CD4-positive, alpha-beta memory T cell (primary cell): ENCODE measurements at places on chromosomes 1 and 21.

DNA sequence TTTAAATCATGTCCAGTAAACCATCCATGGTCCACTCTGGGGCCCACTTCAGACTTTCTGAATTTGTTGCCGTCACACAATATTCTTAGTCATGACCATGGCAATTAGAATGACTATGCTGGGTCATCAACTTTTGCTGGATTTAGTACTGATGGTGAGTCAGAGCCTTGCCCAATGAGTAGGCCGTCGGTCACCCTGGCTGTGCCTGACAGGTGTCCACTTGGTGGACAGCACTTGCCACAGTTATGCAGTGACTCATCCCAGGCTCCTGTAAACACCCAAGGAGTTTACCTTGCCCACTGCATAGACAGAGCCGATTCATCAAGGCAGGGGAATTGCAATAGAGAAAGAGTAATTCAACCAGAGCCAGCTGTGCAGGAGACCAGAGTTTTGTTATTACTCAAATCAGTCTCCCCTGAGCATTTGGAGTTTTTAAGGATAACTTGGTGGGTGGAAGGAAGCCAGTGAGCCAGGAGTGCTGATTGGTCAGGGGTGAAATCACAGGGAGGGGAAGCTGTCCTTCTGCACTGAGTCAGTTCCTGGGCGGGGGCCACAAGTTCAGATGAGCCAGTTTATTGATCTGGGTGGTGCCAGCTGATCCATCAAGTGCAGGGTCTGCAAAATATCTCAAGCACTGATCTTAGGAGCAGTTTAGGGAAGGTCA, 333.8 kb downstream of the PTPRU start:
- DNase-seq = no peak

DNA sequence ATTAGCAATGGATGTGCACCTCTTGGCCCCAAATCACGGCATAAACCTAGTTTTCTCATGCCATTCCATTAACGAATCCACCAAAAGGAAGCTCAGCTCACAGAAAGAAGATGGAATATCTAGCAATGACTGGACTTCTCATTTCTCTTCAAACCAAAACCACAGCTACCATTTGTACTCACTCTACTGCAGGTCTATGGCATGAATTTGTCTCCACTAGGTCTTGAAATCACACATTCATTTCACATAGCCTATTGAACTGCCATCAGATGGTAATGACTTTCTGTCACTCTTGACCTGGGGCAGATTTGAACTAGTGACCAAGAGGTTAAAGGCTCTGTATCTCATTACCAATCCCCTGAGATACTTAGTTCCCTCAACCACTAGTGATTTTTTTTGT, 382.7 kb downstream of the DPYD start:
- DNase-seq = no peak

GRCh38 chr1:114015075-114015474, 35.8 kb downstream of the OLFML3 start:
- no peak for DNase-seq

DNA sequence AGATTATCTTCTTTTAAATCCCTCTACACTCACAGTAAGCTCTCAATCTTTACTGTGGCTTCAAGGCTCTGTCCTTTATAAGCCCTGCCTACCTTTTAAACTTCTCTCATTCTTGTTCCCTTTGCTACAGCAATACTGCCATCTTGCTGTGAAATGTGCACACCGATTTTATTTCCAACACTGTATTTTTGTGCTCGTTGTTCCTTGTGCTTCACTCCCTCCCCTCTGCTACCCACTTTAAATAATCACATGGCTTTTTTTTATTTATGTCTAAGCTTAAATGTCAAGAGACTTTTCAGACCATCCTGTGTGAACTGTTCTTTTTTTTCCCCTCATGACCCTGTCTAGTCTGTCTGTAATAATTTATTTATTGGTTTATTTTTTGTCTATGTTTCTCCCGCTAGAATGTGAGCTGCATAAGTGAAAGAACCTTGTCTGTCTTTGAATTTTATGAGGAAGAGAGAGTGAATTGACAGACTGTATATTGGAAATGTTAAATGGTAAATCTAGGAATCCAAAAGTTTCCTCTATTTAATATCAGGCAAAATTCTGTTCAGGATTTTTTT, 45.7 kb downstream of the ABCD3 start:
- peak; percentile 28 for DNase-seq

- DNase-seq = no peak
These were observed 936 bp downstream of the PAQR6 start for GRCh38 chr1:156246781-156247459.

DNA sequence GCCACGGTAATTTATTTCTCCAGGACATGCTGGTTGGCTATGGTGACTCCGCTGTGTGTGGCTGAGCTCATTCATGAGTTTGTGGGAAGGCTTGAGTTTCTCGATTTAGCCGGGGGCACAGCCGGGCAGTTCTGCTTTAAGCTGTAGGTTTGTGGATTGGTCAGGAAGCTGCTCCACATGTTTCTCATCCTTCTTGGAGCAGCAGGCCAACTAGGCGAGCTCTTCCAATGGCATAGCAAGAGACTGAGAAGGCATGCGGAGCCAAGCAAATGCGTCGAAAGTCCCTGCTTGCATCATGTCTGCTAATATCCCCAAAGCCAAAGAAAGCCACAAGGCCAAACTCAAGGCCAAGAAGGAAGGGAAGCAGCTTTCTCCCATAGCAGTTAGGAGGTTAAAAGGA, 71.6 kb upstream of the GREM2 start:
- DNase-seq = no peak

GRCh38 chr1:27554293-27554692, 49.7 kb downstream of the AHDC1 start:
- DNase-seq = no peak

- DNase-seq = no peak
These were observed 7.0 kb downstream of the DSTYK start for GRCh38 chr1:205204552-205204951.

GRCh38 chr1:85894651-85895050, 186.4 kb upstream of the ZNHIT6 start:
- no peak for DNase-seq

- no peak for DNase-seq
These were observed 30.2 kb downstream of the EVI5 start for GRCh38 chr1:92754719-92755050.

- DNase-seq = peak; percentile 47
These were observed 105.9 kb upstream of the C21orf91 start for GRCh38 chr21:17925000-17925610.

DNA sequence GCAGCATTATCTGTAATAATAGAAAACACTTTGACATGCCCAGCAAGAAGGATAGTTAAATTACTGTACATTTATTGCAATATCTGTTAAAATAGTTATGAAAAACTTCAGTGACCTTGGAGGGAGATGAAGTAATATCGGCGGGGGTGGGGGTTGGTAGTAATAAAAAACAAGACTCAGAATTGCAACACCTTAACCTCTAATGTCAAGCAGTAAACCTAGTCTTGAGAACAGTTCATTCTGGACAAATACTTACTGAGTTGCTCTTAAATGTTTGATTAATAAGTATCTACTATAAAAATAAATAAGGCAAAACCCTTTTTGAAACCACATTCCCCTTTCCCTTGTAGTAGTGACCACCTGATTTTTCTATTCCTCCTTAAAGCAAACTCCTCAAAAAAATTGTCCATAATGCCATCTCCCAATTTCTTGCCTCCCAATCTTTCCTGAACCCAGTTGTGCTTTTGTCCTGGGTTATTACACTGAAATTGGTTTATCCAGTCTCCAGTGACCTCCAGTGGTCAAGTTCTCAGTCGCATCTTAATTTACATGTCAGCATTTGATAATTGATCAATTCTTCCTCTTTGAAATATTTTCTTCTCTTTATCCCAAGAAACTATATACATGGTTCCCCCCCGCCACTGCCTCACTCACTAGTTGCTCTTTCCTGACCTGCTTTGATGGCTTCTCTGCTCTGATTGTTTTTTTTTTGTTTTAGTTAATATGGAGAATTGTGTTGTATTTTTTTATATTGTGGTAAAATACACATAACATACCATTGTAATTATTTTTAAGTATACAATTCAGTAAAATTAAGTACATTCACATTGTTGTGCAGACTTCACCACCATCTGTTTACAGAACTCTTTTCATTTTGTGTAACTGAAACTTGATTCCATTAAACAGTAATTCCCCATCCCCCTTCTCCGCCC, 36.8 kb downstream of the RAP1A start:
- peak; percentile 39 for DNase-seq

DNA sequence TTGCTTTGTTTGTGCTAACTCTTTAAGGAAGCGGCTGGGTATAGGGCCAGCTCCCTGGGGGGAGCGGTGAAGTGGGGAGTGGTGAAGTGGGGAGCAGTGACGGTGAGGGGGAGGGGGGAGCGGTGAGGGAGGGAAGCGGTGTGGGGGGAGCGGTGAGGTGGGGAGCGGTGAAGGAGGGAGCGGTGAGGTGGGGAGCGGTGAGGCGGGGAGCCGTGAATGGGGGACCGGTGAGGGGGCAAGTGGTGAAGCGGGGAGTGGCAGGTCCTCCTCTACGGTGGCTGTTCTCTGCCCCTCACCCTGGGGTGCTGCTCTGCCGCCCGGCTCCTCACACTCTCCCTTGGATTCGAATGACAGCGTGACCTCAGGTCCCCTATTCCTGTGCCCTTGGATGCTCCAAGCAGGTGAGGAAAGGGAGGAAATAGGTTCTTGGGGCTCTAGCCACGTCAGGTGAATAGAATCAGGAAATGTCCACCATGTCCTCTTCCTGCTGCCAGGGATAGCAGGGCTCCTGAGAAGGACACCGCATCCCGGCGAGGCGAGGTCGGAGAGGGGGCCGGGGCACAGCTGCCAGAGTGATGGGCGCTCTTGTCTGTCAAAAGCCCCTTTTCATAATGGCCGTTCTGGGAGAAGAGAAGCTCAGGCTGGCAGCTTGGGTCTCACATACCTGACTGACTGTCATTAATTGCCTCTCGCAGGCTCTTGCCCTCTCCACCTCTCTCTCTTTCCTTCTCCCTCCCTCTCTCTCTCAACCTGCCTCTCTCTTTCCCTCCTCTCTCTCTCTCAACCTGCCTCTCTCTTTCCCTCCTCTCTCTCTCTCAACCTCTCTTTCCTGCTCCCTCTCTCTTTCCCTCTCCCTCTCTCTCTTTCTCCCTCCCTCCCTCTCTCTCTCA, 134.2 kb downstream of the PGBD5 start:
- DNase-seq = no peak

DNA sequence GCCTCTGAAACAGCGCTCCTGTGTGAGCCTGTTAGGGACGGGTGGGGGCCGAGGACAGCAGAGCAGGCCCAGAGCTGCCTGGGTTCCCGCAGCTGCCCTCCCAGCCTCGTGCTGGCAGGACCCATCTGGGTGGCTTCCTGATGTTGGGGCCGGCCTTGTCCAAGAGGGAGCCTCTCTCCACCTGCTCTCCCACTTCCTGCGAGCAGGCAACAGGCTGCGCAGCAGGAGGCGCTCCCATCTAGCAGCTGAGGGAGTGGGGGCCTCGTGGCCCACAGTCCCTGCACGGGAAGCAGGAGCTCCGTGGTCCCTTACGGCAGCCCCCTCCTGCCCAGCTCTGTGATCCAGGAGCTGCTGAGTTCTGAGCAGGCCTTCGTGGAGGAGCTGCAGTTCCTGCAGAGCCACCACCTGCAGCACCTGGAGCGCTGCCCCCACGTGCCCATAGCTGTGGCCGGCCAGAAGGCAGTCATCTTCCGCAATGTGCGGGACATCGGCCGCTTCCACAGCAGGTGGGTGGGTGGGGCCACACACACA, 68.0 kb downstream of the TRIM11 start:
- no peak for DNase-seq

DNA sequence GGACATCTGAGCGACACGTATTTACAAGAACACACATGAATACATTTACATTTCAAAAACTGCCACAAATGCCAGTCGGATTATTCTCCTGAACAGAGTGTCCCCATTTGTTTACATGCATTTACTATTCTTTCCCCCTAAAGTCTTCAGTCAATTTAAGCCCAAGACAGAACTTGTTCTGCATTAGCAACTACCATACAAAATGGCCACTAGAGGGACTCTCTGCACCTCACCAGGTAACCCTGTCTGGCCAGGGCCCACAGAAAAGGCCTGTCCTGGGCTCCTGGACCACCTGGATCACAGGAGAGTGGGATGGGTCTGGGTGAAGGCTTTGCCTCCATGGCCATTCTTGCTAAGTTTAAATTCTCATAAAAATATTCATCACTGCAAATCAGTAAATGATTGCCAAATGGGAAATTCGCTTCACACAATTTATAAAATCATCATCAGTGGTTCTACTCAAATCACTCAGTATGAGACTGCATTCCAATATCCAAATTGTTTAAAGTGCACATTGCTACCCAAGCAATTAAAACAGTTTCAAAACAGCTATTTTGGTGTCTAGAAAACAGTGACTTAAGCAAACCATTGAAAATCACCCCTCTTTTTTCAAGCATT, 12.5 kb upstream of the GUCA2A start:
- peak; percentile 36 for DNase-seq

DNA sequence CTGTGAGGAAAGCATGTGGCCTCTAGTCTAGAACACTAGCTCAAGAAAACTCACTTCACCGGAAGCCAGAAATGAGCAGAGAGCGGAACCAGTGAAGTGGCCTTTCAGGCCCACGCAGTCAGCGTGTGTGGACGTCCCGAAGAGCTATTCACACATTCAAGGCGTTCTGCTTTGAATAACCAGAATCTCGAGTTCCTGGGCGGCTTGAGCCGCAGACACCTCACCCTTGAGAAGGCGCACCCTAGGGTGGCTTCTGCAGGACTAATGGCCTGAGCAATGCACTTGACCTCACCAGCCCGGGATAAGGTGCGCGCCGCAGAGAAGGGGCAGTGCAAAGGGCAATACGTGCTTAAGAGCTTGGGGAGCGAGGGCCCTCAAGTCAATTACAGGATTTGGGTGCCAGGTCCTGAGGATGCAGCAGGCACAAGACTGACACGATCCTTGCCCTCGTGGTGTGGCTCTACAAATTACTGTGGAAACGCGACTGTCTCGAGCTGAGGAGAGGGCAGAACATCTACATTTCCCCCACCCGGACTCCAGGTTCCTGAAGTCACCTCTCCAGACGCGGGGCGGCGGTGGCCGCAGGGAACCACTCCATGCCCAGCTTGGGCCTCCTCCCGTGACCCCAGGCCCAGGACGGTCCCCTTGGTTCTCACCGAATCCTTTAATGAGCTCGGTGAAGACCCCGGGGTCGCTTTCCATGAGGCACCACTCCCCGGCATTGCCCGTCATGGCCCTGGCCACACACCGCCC, 455 bp downstream of the UCHL5 start:
- DNase-seq = peak; percentile 36
